HuH-7 (cell line): ENCODE measurements at places on chromosomes 5 and 9.

DNA sequence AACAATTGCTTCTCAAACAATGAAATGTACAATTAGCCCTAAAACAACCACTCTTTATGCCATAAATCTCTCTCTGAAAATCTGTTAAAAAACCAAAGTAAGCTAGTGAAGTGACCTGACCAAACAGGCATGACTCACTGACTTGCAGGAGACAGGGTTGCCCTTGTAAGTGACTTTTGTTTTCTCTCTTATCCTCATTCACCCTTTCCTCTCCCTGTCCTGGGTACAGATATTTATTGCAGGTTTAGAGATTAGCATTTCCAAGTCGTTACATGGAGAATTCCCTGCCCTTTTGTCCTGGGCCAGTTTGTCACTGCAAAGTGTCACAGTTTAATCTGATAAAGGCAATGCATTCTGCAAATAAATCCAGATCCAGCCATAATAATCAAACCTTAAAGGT lies 484.2 kb downstream of the IRX1 start:
- DNase-seq: no peak

DNA sequence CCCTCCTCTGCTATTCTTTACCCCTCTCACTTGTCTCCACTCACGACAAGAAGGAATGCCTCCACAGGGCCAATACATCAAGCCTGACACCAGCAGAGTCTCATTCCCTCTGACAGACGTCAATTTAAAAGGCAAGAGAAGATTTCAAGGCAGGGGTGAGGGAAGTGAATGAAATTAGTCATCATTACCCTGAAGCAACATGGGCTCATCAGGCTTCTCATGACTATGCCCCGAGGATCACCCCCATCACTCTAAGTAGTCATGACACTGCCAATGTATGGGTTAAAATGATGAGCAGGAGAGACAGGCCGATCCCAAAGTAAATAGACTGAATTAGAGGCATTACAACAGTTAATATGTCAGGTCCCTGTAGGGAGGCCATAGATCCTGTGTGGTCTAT lies 504.4 kb downstream of the TLE4 start:
- no peak for DNase-seq

DNA sequence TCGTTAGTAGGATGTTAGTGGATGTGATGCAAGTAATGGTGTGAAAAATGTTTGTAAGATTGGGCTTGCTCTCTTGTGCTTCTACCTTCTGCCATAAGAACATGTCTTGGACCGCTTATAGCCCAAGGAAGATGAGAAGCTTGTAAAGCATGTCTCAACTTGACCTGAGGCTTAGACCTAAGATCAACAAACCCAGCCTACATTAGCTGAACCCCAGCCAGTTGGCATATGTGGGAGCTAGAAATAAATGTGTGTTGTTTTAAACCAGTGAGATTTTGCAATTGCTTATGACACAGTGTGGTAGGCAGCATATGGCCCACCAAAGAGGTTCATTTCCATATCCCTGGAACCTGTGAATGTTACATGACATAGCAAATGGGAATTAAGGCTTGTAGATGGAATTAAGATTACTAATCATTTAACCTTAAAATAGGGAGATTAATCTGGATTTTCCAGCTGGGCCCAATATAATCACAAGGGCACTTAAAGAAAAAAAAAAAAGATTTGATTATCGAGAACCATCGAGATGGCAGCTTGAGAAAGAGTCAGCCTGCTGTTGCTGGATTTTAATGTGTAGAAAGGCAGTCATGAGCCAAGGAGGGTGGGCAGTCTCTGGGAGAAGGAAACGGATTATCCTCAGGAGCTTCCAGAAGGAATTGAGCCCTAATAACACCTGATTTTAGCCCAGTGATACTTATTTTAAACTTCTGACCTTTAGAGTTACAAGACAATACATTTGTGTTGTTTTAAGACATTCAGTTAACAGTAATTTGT lies 27.3 kb upstream of the EDIL3 start:
- DNase-seq: no peak

DNA sequence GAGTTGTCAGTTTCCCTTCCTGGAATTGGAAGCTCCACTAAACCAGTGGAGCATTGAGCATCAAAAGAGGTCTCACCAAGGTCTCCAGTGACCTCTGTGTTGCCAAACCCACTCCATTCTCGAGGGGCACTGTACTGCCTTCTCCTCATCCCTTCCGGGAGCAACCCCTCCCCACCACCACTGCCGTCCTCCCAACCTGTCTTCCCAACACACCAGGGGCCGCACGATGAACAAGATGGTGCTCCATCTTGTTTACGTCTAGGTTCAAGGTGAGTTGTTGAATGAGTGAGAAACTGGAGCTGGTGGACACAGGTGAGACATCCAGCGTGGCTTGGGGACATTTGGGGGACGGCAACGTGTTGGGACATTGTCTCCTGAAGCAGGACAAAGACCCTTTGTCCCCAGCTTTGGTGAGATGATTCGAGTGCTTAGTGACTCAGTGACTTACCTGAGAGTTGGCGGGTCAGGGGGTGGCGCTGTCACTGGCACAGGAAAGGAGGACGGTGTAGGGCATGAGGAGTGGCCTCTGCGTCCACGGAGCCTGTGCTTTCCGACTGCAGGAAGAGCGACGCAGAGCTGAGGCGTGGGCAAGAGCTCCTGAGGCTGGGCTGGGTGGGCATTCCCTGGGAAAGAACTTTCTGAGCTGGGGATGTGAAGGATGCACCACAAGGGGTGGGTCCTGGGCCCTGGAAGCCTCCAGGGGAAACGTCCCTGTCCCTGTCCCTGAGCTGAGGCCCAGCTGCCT lies 44.8 kb upstream of the RNU6ATAC start:
- no peak for DNase-seq
